Activated CD4-positive, alpha-beta T cell treated with anti-CD3 and anti-CD28 coated beads for 36 hours (primary cell): ENCODE measurements at places on chromosomes 2 and 18.

GRCh38 chr2:196900843-196901242 lies 25.7 kb downstream of the PGAP1 start:
- no peak for DNase-seq

GRCh38 chr2:6362671-6363450 lies 502.8 kb downstream of the CMPK2 start:
- no peak for DNase-seq

GRCh38 chr18:12741351-12741750 lies 38.5 kb downstream of the PSMG2 start:
- DNase-seq: peak; percentile 17

DNA sequence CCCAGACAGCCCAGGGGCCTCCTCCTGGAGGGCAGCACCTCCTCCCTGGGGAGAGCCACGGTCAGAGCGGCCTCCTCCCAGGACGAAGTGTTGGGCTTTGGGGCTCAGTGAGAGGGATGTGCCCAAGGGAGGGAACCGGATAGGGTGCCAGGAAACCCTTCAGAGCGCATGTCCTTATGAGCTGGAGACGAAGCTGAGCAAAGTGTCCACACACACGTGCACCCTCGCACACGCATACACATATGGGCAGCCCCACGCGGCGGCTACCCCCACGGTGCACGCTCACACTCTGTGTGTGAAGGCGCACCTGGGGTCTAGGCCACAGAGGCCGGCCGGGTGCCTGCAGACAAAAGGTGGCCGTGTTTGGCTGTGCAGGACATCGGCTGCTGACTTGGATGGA lies 106.1 kb upstream of the HDAC4 start:
- no peak for DNase-seq

- no peak for DNase-seq
These were observed 53.9 kb downstream of the WDSUB1 start for GRCh38 chr2:159232456-159233170.

GRCh38 chr2:141498561-141498960 lies 632.3 kb downstream of the LRP1B start:
- DNase-seq: no peak

DNA sequence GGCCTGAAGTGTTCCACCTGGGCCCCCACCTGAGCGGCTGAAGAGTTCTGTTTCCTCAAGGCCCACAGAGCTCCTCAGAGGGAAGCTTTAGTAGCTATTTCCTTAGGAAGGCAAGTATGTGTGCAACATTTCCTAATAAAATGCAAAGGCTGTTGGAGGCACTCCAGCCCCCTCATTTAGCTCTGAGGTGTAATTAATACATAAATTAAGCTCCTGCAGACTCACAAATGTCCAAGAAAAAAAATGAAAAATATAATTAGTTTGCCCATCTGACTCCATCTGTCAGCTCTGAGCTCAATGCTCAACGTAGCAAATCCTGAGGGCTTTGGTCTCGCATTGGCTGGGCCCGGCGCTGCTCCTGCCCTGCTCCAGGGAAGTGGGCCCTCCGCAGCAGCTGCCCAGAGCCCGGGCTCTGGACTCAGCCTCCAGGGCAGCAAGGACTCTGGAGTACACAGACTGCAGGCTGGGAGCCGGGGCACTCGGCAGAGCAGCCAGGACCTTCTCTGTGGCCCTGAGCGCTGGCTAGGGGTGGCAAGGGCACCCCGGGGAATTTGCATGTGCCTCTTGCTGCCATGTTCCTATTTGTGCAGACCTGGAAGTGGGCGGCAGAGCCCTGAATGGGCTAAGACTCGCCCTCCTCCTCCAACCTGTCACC lies 23.4 kb upstream of the C1QL2 start:
- no peak for DNase-seq

DNA sequence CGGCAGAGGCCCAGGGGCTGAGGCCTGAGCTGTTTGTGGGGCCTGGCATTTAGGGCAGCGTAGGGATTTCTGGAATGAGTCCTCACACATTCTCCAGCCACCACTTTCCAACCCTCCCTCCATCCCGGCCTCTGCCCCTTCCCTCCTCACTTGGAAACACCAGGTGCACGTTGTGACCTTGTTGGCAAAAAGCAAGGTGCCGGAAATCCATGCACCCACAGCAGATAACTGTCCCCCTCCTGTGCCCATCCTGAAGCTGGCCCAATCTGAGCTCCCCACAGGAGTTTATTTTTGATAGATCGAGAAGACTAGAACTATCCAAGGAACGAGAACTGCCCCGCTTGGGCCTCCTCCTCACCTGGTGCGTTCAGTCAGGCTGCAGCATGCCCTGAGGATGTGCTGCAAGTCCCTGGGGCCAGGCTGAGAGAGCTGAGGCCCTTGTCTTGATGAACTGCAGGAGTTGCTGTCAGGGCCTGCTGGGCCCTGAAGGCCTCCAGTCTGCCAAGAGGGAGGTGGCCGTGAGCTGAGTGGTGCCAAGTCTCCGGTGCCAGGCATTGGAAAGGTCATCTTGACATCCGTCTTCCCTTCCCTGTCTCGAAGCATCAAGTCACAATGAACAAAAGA lies 55.8 kb downstream of the CTIF start:
- DNase-seq: no peak

DNA sequence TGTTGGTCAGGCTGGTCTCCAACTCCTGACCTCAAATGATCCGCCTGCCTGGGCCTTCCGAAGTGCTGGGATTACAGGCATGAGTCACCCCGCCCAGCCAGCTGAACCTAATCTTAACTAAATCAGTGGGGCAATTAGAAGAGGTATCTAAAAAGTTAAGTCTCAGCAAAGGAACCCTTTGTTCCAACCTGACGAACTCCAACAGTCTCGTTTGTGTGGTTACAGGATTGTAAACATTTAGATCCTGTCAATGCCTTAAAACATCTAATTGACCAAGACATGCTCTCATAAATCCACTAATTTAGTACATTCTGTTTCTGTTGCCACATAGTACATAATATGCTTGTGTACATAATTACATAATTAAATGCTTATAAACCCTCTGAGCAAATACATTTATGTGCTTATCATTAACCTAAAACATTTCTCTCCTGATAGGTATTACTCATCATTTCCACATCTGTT lies 31.1 kb upstream of the STK39 start:
- DNase-seq: no peak

GRCh38 chr2:30475542-30475941 lies 28.5 kb downstream of the LCLAT1 start:
- DNase-seq: no peak

DNA sequence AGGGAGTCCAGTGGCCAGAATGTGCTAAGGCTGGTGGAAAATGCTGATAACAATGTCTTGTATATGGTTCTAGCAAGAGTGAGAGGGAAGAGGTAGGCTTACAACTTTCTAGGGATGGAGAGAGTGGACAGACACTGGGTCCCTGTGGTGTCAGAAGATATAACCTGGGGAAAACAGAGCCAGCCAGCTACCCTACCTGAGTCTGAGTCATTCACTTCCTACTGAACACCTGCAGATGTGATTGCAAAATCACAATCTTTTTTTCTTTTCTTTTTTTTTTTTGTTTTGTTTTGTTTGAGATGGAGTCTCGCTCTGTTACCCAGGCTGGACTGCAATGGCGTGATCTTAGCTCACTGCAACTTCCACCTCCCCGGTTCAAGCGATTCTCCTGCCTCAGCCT lies 7.3 kb downstream of the TET3 start:
- DNase-seq: no peak

- DNase-seq: no peak
These were observed 10.9 kb downstream of the MEP1B start for GRCh38 chr18:32200766-32201165.

- DNase-seq: no peak
These were observed 5.0 kb downstream of the TFPI start for GRCh38 chr2:187549193-187549592.

GRCh38 chr2:200736646-200737274 lies 75.0 kb upstream of the BZW1 start:
- DNase-seq: no peak

GRCh38 chr2:9980520-9980919 lies 29.0 kb downstream of the GRHL1 start:
- no peak for DNase-seq

GRCh38 chr2:3625186-3625585 lies 30.3 kb downstream of the COLEC11 start:
- DNase-seq: no peak

DNA sequence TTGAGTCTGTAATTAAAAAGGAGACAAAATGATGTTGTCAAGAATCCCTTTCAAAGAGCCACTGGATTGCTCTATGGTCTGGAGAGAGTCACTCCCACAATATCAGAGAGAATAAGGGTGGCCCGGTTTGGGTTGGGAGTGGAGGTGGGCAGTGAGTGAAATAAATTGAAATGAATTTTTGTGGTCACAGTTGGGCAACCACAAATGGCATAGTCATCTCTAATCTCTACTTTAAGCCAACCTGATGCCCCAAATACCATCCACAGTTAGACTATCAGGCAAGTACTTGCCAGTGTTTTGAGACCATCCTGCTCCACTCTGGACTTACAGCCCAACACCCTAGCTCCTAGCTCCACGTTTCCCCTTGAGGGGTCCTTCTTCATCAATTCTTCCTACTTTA lies 559.7 kb downstream of the BCL11A start:
- no peak for DNase-seq

DNA sequence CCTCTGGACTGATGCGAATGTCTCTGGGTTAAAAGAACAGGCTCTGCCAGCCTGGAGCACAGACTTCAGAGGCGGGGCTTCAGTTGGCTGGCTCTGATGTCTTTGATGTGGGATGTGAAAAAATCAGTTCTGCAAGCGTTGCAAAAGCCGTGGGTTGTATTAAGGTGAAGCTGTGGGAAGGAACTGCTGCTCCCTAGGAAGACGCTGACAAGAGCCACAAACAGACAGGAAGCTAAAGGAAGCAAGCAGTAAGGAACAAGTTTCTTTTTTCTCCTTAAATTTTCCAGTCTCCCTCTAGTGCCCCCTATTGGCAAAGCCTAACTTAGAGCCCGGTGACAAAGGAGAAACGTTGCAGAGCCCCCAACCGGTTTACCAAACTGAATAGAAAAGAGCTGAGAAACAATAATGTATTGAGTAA lies 239.0 kb downstream of the CCDC178 start:
- peak; percentile 3 for DNase-seq

GRCh38 chr18:55821219-55821618 lies 233.2 kb upstream of the TCF4 start:
- DNase-seq: no peak

DNA sequence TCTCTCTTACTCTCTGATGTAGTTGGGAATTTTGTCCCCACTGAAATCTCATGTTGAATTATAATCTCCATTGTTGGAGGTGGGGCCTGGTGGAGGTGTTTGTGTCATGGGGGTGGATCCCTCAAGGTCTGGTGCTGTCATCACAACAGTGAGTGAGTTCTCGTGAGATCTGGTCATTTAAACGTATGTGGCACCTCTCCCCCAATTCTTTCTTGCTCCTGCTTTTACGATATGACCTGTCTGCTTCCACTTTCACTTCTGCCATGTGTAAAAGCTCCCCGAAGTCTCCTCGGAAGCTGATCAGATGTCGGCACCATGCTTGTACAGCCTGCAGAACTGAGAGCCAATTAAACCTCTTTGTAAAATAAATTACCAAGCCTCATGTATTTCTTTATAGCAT lies 337.8 kb upstream of the CDH2 start:
- DNase-seq: no peak

GRCh38 chr2:222292149-222293134 lies 6.4 kb downstream of the PAX3 start:
- DNase-seq: no peak

GRCh38 chr2:69304656-69305055 lies 82.4 kb downstream of the GFPT1 start:
- DNase-seq: no peak

DNA sequence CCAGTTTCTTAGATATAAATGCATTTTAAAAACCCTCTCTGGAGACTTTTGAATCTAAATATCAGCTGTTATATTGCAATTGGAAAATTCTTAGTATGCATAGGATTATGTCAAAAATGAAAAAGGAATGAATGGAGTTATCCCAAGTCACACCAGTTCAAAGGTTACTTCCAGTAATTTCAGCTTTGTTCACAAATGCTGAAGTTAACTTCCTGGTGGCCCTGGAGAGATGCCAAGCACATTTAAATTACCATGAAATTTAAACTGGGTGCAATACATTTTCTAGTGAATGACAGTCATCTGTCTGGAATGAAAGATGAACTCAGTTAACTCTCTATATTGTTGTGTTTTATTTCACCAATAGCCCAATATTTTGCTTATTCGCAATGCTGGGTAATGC lies 753.9 kb downstream of the SUCLG1 start:
- DNase-seq: no peak

- no peak for DNase-seq
These were observed 40.2 kb downstream of the RTP5 start for GRCh38 chr2:241909769-241910168.

- DNase-seq: peak; percentile 88
These were observed 209.4 kb upstream of the CXCR4 start for GRCh38 chr2:136327162-136327852.

GRCh38 chr2:43391878-43392215 lies 165.4 kb upstream of the ZFP36L2 start:
- DNase-seq: no peak

GRCh38 chr2:8438996-8439395 lies 242.9 kb upstream of the ID2 start:
- DNase-seq: no peak

DNA sequence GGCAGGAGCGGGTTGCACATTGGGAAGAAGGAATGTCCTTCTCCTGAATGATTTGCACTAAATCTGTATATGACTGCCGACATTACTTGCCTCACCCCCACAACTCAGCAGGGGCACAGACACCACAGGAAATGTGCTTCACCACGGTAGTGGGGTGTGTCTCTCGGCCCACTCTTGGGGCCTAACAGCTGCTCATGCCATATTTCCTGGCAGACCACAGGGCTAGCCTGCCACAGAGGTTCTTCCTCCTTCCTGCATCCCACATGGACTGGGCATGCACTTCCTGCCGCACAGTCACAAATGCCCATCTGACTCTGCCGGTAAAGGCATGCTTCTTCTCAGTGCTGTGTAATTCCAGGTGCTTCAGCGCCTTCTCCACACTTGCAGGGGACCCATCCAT lies 10.3 kb upstream of the PAPOLG start:
- DNase-seq: no peak

DNA sequence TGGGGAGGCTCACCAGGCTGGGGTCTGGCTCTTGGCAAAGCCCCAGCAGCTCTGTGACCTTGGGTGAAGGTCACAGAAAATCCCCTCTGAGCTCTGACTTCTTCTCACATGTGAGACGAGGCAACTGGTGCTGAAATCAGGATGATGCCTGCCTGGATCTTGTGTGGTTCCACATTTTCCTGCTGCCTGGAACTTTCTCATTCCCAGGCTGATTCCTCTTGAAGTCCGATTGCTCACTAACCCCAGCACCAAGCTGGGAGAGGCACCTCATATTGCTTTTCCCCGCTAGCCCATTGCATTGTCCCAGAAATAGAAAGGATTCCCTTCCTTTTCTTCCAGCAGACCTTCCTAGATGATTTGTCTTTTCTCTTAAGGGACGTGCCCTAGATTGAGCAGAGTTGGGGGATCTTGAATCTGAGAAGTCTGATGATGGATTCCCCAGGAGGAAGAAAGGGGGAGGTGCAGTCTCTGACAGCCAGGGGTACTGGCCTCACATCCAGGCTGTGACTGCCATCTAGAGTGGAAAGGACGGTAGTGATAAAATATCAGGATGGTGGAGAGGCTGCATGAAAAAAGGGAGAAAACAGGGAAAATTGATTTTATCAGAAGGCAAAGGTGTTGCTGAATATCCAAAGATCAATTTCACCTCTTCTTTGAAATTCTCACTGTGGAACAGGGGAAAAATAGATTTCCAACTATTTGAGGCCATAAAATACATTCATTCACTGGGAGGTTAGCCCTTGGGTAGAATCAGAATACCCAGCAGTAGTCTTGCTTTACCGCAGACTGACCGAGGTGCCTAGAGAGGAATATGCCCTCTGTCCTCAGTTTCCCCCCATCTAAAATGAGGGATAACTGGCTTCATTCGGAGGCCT lies 96.3 kb downstream of the FAM210A start:
- peak; percentile 69 for DNase-seq

- DNase-seq: no peak
These were observed 99.5 kb downstream of the RAB3GAP1 start for GRCh38 chr2:135151615-135152014.
